Endothelial cell of umbilical vein (primary cell): ENCODE measurements at places on chromosomes 5 and 9. TPM values are rescaled to one million over a fixed set of nuclear protein-coding genes. Genes with fewer than 3 reads are reported as not detected.
A peak's percentile ranks its signal among the peaks of the same experiment; 100 is the strongest.

FBXO10 gene
- total RNA-seq, result 13.8 and 14.4 TPM in 2 replicates

SMIM33 gene
- total RNA-seq, result not detected in 2 replicates

DNA sequence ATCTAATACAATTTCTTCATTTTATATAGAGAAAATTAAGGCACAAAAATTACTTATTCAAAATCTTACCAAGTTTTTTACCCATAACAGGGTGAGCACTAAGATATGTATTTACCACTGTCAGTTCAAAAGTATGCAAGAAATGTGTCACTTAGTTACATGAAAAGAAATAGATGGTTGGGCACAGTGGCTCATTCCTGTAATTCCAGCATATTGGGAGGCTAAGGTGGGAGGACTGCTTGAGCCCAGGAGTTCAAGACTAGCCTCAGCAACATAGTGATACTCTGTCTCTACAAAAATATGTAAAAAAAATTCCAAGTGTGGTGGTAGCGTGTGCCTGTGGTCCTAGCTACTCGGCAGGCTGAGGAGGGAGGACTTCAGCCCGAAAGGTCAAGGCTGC is 19.4 kb downstream of the YIPF5 start:
- peaks cover 3% of the 10 kb centered on the region for H3K36me3 ChIP-seq
- DNase-seq, result no peak
- no peak overlapping the region for H3K4me3 ChIP-seq
- no peaks in the 10 kb centered on the region for H3K27me3 ChIP-seq

DNA sequence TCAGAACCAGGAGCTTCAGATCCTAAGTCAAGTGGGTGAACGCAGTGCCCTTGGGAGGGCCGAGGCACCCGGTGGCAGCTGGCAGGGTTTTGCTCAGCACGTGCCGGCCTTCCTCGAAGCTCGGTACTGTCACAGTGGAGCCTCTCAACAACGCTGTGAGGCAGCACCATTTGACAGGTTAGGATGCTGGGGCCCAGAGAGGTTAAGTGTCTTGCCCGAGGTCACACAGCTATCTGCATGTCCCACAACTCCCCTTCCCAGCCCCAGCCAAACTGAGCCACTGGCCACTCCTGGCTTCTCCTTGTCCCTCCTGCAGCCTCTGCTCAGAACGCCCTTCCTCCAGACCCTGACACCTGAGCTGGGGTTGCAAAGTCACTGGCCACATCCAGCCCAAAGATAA is 43.7 kb upstream of the RPL26L1 start:
- no peaks in the 10 kb centered on the region for H3K27me3 ChIP-seq
- DNase-seq, result no peak
- peaks cover 15% of the 10 kb centered on the region for H3K4me1 ChIP-seq
- no peak overlapping the region for H3K27ac ChIP-seq

GRCh38 chr5:72156946-72157624 is 49.8 kb downstream of the MAP1B start:
- H3K4me1 ChIP-seq, result peaks cover 55% of the 10 kb centered on the region
- H3K27me3 ChIP-seq, result no peaks in the 10 kb centered on the region
- peaks cover 3% of the 10 kb centered on the region for H3K36me3 ChIP-seq
- H3K27ac ChIP-seq, result peak overlapping the region; percentile 12

DNA sequence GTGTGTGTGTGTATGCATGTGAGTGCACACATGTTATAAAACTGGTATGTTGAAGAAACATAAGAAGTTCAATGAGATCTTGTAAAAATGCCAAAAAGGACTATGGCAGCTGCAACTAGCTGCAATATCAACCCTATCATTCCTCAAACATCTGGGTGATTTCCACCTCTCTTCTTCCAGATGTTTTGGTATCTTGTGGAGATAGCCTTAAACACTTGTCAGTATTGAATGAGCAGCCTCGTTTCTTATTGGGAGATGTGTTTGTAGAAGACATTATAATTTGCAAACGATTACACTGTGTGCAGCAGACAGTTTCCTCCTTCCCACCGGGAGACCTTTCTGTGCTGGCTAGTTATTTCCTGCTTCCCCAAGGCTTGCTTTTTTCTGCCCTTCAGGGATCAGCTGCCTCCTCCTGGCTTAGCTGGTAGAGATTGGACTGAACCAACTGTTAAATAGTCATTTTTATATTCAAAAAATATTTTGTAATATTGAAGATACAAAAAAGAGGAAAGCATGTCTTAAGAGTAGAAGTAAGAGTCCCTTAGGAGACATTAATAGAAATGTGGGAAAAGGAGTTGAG is 168.4 kb upstream of the MPDZ start:
- peaks cover 14% of the 10 kb centered on the region for H3K4me1 ChIP-seq
- DNase-seq, result peak; percentile 66
- H3K27me3 ChIP-seq, result no peaks in the 10 kb centered on the region
- H3K36me3 ChIP-seq, result no peaks in the 10 kb centered on the region
- H3K27ac ChIP-seq, result no peak overlapping the region
- H3K4me3 ChIP-seq, result no peak overlapping the region

GRCh38 chr9:90960941-90961340 is 159.3 kb downstream of the SYK start:
- H3K27ac ChIP-seq, result no peak overlapping the region
- H3K4me3 ChIP-seq, result no peak overlapping the region
- no peak for DNase-seq
- H3K36me3 ChIP-seq, result no peaks in the 10 kb centered on the region

GRCh38 chr5:81925009-81925408 is 46.8 kb upstream of the ATG10 start:
- H3K27ac ChIP-seq, result no peak overlapping the region
- no peaks in the 10 kb centered on the region for H3K27me3 ChIP-seq
- no peak for DNase-seq
- no peak overlapping the region for H3K4me3 ChIP-seq
- H3K36me3 ChIP-seq, result no peaks in the 10 kb centered on the region
- H3K4me1 ChIP-seq, result no peaks in the 10 kb centered on the region

DNA sequence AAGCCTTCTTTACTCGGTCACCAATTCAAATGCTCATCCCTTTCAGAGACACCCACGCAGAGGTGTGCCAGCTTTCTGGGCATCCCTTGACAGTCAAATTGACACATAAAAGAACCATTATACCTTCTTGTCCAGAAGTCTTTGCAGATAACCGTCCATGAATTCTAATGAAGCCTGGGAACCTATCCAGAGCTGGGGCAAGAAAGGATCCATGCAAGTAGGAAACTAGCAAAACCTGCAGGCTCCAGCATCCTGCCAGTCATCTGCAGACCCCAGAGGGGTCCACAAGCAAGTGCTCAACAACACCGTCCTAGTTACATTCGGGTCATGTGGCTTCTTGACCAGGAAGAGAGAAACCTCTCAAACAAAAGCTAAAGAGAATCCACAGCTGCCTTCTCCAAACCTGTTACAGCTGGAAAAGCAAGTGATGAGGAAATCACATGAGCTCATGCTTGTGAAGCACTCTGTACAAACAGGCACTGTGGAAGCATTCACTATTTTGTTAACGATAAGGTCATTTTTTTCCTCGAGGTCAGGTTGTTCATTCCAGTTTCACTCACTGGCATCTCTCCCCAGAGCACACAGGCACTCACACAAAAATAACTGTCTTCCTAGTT is 80.2 kb upstream of the DMRT1 start:
- peaks cover 2% of the 10 kb centered on the region for H3K4me1 ChIP-seq
- peak; percentile 79 for DNase-seq

DNA sequence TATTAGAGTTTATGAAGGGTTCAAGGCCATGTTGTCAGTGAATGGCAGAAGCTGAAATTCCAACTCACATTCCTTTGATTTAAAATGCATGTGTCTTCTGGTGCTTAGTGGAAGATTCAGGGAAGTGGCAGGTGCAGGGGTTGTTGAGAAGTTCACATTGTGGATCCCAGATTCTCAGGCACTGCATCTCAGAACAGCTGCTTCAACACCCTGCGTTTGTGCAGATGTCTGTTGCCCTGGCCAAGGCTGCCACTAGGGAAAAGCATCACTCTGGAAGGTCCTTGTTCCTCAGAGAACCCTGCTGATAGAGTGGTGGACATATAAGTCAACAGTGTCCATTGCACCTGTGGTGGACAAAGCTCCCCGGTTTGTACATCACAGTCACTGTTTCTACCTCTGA is 162.7 kb downstream of the PAPPA start:
- H3K27ac ChIP-seq, result no peak overlapping the region
- H3K27me3 ChIP-seq, result no peaks in the 10 kb centered on the region
- H3K36me3 ChIP-seq, result no peaks in the 10 kb centered on the region
- DNase-seq, result no peak
- no peaks in the 10 kb centered on the region for H3K4me1 ChIP-seq
- no peak overlapping the region for H3K4me3 ChIP-seq

DNA sequence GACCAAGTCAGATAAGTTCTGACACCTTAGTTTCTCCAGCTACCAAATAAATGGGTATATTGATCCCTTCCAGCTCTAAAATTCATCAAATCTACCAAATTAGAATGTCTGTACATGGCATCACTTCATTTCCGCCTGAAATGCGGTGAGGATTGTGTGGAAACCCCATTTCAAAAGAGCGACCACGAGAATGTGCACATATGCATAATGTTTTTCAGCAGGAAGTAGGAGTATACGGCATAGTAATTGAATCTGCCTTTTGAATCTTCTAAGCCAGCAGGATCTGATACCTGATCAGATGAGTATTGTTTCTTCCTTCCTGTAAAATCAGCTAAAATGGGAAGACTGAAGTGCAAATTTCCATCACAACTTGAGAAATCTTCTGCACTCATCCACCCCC is 418.6 kb downstream of the TMEM38B start:
- no peak overlapping the region for H3K4me3 ChIP-seq
- H3K27me3 ChIP-seq, result no peaks in the 10 kb centered on the region
- no peak overlapping the region for H3K27ac ChIP-seq
- DNase-seq, result no peak

DNA sequence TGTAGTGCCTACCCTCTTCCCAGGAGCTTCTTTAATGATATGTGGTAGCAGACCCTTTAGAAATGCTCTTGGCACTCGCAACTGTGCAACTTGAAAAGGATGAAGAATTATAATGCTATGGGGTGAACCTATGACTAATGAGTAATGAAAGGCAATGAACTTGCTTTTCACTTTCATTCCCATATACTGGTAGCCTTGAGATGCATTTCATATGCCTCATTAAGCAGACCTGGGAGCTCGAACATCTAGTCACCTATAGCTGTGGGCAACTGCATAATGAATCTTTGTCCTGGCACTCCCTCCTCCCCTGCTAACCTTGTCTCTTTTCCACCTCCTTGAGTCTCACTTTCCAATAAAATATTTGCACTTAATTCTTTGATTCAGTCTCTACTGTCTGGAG is 605.9 kb upstream of the DAB2 start:
- no peaks in the 10 kb centered on the region for H3K36me3 ChIP-seq
- H3K27me3 ChIP-seq, result no peaks in the 10 kb centered on the region
- DNase-seq, result no peak
- no peak overlapping the region for H3K27ac ChIP-seq

GRCh38 chr9:81082221-81082620 is 607.1 kb downstream of the TLE1 start:
- no peaks in the 10 kb centered on the region for H3K4me1 ChIP-seq
- no peak for DNase-seq
- H3K27ac ChIP-seq, result no peak overlapping the region
- no peaks in the 10 kb centered on the region for H3K36me3 ChIP-seq

- no peak overlapping the region for H3K4me3 ChIP-seq
- no peak for DNase-seq
- no peaks in the 10 kb centered on the region for H3K36me3 ChIP-seq
- H3K27ac ChIP-seq, result no peak overlapping the region
Measured at GRCh38 chr5:95671826-95672225, 11.0 kb downstream of the SPATA9 start.
